Tongue (tissue), 3 donors: ENCODE measurements at places on chromosomes 6 and 20.

DNA sequence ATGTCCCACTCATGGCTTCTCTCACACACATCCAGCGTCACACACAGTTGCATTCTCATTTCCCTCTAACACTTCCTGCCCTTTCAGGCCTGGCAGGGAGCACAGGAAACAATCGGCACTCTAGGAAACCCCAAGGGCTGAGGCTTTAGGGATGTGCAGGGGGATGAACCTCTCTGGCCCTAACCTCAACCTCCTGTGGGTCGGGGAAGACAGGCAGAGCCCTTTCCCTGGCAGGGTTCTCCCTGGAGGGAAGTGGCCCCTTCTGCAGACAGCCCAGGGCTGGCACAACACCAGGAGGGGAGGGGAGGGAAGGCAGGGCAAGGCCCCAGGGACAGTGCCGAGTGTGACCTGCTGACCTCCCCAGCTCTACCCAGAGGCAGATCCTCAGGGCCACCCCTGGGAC lies 2.7 kb downstream of the TEAD3 start:
- no peak for DNase-seq

DNA sequence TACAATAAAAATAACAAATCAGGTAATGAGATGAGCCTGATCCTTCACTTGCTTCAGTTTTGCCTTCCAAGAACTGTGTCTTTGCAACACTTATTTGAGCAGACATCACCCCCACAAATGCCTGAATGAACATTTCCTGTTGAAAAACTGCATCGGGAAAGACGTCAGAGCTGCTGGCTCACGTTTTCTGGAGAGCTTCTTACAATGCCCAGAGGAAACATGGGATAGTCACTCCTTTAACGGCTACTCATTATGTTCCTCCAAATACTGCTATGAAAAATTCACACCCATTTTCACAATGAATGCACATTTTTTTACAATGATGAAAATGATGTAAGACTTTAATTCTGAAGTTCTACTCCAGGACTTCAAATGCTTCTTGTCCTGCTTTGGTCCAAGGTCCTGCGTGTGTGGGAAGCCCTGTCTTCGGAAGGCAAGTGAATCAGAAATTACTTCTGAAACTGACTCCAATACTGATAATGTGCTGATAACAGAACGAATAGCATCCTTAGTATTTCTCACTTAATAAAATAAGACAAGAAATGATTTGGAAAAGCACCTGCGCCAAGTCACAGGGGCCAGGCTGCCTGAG lies 238.0 kb downstream of the ANKRD60 start:
- peak; percentile 49 for DNase-seq

DNA sequence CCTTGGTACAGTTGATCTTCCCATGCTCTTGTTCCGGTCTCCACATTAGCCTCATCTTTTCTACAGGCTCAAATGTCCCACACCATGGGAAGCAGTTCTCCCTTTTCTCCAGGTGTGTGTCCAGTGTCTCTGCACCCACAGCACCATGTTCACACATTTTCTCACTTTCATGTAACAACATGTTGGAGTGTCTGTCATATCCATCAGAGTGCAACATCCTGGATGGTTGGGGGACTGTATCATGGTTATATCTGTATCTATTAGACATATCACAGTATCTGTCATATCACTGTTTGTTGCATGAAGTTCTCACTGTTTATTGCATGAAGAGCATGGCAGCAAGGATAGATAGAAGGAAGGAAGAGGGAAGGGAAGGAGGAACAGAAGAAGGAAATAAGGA lies 635.6 kb downstream of the EPM2A start:
- no peak for DNase-seq

- DNase-seq = no peak
Measured at GRCh38 chr6:142722841-142723240, 222.1 kb downstream of the HIVEP2 start.

GRCh38 chr6:159715166-159715565 lies 12.1 kb upstream of the WTAP start:
- no peak for DNase-seq

DNA sequence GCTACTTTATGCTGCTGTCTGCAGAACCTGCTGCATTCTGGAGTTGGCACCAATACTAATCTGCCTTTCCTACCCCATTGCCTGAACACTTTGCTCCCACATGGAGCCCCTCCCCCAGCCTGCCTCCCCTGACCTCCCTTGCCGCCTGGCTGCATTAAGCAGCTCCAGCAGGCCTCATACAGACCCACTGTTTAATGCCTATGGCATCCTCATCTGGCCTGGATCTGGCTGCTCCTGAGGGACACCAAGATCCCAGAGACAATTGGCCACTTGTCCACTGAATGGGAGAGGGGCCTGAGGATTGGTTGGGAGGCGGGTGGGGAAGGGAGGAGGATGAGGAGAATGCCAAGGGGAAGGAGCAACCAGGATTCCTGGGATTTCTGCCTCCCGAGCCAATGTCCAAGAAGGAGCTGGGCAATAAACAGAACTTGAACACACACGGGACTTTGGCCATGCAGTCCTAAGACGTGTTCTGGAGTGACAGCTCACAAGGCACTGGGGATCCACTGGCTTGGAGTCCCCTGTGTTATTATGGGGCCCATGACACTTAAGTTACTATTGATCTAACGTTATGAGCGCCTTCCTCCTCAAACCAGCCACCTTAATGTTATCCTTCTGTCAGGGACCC lies 10.4 kb upstream of the KCNK5 start:
- peak; percentile 48 for DNase-seq

DNA sequence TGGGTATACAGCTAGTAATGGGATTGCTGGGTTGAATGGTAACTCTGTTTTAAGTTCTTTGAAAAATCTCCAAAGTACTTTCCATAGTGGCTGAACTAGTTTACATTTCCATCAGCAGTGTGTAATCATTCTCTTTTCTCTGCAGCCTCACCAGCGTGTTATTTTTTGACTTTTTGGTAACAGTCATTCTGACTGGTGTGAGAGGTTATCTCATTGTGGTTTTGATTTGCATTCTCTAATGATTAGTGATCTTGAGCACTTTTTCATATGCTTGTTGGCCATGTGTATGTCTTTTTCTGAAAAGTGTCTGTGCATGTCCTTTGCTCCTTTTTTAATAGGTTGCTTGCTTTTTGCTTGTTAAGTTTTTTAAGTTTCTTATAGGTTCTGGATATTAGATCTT lies 194.2 kb upstream of the PHACTR1 start:
- no peak for DNase-seq

GRCh38 chr6:14727494-14728395 lies 518.1 kb upstream of the JARID2 start:
- no peak for DNase-seq

GRCh38 chr6:132107896-132108295 lies 156.7 kb upstream of the CCN2 start:
- DNase-seq = no peak

GRCh38 chr20:25221592-25222460 lies 26.1 kb upstream of the PYGB start:
- peak; percentile 27 for DNase-seq

GRCh38 chr20:33569802-33570391 lies 80.0 kb downstream of the CBFA2T2 start:
- DNase-seq = no peak

DNA sequence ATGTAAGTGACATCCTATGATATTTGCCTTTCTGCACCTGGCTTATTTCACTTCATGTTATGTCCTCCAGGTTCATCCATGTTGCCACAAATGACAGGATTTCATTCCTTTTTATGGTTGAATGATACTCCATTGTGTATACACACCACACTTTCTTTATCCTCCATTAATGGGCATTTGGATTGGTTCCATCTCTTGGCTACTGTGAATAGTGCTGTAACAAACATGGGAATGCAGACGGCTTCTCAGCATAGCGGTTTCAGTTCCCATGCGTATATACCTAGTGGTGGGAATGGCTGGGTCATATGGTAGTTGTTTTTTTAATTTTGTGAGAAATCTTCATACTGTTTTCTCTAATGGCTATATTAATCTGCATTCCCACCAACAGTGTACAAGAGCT lies 14.8 kb downstream of the MTHFD1L start:
- DNase-seq = peak; percentile 45

DNA sequence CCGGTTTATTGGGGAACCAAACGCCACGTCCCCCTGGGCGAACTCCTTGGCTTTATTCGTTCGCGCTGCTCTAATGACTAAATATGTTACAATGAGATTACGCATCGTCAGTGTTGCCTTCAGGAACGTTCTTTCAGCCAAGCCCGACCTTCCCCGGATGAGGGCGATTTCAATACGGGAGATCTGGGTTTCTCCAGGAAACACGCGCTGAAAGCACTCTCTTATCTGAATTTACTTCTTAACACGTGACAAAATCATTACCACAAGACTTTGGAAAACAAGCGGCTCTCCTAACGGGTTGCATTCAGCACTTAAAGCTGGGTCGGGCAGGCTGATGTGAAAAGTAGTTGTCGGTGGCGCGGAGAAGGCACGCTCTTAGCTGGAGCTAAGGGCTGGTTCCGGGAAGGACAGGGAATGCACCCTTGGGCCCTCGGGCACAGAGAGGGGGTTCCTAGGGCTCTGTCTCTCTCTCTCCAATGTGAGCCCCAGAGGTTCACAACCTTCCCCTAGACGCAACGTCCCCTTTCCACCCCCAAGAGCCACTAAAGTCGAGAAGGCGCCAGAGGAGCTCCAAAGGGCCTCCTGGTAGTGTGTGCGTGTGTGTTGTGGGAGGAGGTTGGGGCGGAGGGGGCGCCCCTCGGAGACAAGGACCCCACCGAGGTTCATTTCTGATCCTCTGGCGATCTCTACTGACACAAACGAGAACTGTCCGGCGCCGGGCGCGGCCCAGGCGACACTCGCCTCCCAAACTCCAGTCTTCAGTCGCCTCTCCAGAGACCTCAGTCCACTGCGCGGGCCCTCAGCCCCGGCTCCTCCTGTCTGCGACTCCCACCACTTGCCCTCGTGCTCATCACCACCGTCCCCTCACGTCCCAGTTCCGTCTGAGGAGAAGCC lies 7.1 kb upstream of the NKX2-2 start:
- DNase-seq = no peak

DNA sequence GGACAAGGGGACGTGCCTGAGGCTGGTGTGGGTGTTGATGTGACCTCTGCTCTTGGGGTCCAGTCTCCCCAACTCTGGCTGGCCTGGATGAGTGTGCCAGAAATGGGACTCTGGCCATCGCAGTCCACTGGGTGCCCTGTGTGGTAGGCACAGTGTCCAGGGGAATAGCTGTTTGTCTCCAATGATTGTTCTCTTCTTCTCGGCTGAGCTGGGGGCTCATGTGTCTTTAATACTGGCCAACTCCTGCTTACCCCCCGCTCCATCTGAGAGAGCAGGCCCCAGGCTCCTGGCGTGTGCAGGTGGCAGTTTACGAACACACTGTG lies 45.0 kb downstream of the RBM38 start:
- no peak for DNase-seq

DNA sequence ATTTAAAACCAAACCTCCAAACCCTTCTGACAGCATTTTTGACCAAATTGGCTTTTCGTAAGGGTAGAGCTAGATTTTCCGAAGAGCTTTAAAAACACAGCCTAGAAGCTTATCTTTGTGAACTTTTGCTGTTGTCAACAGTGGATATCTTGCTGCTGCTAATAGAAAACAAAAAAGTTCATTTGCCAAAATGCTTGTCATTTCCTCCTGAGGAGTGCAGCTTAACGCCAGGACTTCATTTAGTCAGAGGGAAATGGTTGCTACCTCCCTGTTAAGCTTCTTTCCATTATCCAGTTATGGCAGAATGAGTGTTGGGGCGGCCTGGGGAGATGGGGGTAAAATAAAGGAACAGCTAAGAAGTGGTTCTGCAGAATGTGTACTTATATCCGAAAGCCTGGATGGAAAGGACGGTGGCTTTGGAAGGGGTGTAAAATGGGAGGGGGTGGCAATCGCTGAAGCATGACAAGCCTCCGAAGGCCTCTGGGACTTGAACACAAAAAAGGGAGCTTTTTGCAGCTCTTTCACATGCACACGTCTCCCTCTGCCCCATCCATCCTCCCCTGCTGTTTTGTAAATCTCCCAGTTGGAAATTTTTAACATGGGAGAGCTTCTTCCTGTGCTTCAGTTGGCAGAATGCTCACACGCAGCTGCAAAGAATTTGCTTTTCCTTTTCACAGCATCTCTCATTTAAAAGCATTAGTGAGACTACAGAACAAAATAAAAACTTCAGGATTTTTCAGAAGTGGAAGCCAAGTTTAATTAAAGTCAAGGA lies 22.5 kb downstream of the JARID2 start:
- DNase-seq = peak; percentile 68

GRCh38 chr6:90097356-90097755 lies 199.3 kb downstream of the BACH2 start:
- DNase-seq = no peak

DNA sequence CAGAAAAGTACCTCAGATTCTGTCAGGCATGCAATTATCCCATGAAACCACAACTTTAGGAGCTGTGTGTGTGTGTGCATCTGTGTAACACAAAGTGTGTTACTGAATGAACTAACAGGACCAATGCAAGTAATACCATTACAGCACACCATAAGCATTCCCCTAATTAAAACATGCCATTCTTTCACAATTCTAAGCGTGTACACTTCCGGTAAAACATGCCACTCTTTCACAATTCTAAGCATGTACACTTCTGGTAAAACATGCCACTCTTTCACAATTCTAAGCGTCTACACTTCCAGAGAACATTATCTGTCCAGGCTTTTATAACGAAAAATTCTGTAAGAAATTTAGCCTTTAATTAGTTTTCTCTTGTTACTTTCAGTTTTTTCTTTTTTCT lies 238.2 kb downstream of the GMDS start:
- DNase-seq = no peak

- no peak for DNase-seq
Measured at GRCh38 chr6:33028220-33028849, 18.9 kb upstream of the HLA-DOA start.

DNA sequence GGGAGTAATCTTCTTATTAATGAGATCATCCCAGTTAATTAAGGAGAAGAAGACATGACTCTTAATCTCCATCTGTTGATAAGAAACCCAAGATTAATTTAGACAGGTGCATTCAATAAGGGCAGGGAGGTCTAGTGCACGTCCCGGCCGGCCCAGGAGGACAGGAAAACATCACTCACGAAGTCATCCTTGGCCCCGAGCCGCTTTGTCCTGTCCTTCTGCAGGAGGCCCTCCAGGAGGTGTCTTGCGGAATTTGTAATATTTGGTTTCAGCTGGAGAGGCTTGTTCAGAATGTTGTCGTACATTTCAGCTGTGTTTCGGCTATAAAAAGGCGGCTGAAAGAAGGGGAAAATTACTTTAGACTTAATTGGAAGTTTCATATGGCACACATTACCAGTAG lies 118.4 kb upstream of the SLC2A12 start:
- DNase-seq = no peak

GRCh38 chr6:78487401-78487800 lies 379.9 kb upstream of the IRAK1BP1 start:
- DNase-seq = no peak

- DNase-seq = no peak
Measured at GRCh38 chr6:168081858-168082546, 3.0 kb upstream of the FRMD1 start.
